ENCODE measurements at places on chromosomes 13 and 19.
A peak's percentile ranks its signal among the peaks of the same experiment; 100 is the strongest.

DNA sequence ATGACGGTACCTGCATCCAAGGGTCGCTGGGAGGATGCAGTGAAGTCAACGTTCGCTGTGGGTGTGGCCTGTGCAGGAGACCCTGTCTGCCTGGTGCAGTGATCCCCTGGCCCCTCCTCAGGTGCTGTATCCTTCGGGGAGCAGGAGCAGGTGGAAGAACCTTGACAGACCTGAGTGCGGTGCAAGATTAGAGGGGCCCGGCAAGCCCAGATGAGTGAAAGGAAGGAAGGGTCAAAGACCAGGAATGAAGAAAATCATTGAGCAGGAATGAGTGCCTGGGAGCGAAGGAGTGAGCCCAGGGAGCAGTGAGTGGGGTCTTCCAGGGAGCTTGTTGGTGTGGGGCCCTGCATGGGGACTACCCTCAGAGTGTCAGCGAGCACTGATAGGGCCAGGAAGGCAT, 12.7 kb downstream of the B3GNT8 start:
- no peak for DNase-seq

DNA sequence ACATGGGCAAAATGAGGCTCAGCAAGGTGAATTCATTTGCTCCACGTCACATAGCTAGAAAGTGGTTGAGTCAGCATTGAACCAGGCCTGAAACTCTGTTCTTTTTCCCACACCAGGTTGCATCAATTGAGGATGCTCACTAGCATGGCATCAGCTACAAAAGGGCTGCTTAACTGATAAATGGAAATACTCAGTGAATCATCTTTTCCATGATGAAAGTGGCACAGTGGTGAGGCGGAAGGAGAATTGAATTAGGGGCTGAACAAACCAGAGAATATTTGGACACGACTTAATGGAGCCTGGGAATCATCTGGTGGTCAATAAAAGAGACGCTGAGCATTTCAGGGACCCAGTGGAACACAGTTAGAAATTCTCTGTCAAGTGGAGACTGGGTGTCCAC, 320.1 kb upstream of the MAB21L1 start:
- DNase-seq: no peak

DNA sequence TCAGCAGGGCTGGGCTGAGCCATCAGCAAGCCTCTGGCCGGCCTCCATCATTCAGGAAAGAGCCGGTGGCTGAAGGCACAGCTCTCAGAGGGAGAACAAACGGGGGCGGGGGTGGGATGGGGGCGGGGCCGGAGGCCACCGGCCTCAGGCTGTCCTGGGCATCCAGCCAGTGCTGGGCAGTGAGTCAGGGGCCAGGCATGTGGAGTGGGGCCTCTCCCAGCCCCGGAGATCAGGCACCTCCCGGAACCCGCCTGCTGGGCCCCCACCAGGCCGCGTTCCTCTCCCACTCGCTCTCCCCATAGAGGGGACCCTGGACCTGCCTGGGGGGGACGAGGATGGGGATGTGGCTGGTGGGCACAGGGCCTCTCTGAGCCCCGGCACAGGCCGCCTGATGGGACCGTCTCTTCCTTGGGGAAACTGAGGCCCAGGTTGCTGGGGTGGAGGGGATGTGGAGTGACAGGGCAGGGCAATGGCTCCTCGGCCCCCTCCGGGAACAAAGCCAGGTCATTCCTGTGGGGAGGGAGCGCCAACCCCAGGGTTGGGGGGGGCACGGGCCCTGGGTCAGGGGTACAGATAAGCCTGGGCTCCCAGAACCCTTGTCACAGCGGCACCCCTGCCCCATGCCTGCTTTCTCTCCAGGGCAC, 12.9 kb downstream of the SPC24 start:
- DNase-seq: peak; percentile 95

DNA sequence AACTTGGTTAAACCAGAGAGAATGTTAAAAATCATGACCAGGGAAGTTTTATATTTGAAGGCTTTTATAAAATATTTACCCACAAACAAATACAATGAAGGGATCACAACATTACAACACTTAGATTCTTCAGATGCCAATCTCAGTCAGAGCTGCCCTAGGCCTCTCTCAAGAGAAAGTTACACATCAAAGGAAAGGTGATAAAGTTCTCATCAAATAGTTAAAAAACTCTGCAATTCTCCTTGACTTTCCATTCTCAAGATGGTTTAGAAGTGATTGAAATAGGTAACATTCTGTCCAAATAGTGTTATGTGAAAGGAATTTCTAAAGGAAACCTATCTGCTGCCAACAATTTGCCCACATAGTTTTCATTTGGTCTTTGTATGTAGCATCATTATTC, 1115.2 kb upstream of the MIR17HG start:
- no peak for DNase-seq

GRCh38 chr19:8251025-8251472, 41.9 kb downstream of the CERS4 start:
- DNase-seq: no peak

DNA sequence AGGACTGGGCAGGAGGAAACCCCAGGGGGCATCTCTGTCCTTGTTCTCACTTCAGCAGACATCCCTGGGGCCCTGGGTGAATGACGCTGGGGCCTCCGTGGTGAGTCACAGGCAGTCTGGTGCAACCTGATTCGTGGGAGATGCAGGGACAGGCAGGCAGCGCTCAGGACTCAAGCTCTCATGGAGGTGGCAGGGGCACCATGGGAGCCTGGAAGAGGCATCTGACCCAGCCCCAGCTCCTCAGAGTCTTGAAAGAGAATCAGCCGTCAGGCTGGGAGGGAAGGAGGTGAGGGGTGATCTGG, 14.0 kb upstream of the PTOV1 start:
- DNase-seq: no peak

DNA sequence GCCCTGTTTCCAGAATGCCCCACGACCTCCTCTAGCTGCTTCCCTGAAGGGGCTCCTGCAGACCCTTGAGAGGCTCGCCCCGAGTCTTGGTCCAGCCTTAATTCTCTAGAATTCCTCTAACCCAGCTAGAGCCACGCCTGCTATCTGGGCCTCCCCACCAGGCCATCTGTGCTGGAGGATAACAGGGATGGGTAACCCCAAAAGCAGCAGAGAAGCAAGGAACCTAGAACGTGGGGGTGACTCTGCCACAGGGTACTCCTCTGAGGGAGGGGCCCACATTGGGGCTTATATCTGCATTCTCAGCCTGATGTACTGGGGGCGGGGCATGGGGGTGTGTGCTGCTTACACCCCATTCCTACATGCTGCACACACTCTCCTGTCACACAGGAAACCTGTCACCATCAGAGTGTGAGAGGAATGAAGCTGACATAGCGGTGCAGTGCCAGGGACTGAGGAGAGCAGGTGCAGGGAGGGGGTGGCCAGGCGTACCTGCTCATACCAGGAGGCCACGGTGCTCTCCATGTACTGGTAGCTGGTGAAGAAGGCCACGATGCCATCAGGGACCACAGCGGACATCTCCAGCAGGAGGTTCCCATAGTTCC, 13.8 kb downstream of the KLC3 start:
- DNase-seq: no peak

GRCh38 chr13:20492641-20493040, 33.0 kb downstream of the CRYL1 start:
- peak; percentile 11 for DNase-seq

DNA sequence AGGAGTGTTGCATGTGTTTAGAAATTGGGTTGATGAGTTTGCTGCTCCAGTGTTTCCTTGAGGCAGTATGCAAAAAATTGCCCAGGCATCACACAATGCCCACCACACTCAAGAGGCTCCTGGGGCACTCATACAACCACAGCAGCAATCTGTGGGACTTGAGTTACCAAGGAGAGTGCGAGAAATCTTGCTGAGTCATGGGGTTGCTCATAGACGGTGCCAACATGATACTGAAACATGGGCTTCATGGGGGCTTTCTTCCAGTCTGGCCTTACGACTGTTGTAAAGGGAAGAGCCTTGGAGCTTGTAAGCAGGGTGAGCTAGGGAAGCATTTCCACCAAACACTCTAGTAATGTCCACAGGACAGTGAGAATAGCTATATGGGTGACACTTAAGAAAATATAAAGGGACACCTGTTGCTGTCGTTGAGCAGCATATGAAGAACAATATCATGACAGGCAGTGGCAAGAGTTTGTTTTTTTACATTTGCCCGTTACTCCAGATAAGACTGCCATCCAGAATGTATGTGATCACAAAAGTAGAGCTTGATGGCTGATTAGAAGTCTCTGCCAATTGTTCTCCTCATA, 1237.4 kb downstream of the UQCRFS1 start:
- DNase-seq: no peak

- DNase-seq: no peak
Observed at GRCh38 chr19:30083125-30083681, 141.2 kb downstream of the URI1 start.

DNA sequence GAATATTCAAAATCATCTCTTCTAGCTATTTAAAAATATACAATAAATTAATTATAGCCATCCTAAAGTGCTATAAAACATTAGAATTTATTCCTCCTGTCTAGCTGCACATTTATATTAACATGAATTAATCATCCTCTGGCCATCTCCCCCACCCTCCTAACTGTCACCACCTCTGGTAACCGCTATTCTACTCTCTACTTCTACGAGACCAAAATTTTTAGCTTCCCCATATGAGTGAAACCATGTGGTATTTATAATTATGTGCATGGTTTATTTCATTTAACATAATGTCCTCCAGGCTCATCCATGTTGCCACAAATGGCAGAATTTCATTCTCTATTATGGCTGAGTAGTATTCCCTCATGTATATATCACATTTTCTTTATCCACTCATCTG, 265.2 kb downstream of the COG6 start:
- no peak for DNase-seq

GRCh38 chr13:29993716-29994488, 143.5 kb upstream of the UBL3 start:
- peak; percentile 88 for DNase-seq

GRCh38 chr19:32498648-32499200, 82.3 kb upstream of the PDCD5 start:
- peak; percentile 15 for DNase-seq

GRCh38 chr13:36919833-36920615, at the start of gene SMAD9:
Gene SMAD9 (minus strand): TSS chr13:36920238. CDS start chr13:36879689, 40,549 bp downstream.
- peak; percentile 28 for DNase-seq

DNA sequence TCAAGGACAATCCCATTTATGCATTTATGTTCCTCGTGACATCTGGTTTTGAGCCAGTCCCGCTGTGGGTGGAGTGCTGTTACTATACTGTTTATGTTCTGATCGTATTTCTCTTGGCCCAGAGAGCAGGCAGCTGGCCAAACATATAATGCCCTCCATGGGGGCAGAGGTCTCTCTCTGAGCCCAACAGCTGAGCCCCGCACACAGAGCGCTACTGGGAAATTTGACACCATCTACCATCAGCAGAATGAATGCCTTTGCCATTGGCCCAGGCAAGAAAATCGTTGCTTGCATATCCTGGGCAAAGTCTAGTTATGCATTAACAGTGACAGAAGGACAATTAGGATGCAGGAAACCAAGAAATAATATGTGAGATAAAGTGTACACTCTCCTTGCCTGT, 126.8 kb upstream of the CACNA1A start:
- peak; percentile 80 for DNase-seq

GRCh38 chr19:45443462-45444317, 20.0 kb upstream of the ERCC1 start:
- peak; percentile 96 for DNase-seq

- DNase-seq: no peak
Observed at GRCh38 chr13:100513987-100514670, 74.5 kb downstream of the GGACT start.

GRCh38 chr13:41931337-41931736, 29.6 kb downstream of the VWA8 start:
- peak; percentile 14 for DNase-seq

GRCh38 chr19:35013820-35014754, 14.0 kb downstream of the GRAMD1A start:
- DNase-seq: no peak

DNA sequence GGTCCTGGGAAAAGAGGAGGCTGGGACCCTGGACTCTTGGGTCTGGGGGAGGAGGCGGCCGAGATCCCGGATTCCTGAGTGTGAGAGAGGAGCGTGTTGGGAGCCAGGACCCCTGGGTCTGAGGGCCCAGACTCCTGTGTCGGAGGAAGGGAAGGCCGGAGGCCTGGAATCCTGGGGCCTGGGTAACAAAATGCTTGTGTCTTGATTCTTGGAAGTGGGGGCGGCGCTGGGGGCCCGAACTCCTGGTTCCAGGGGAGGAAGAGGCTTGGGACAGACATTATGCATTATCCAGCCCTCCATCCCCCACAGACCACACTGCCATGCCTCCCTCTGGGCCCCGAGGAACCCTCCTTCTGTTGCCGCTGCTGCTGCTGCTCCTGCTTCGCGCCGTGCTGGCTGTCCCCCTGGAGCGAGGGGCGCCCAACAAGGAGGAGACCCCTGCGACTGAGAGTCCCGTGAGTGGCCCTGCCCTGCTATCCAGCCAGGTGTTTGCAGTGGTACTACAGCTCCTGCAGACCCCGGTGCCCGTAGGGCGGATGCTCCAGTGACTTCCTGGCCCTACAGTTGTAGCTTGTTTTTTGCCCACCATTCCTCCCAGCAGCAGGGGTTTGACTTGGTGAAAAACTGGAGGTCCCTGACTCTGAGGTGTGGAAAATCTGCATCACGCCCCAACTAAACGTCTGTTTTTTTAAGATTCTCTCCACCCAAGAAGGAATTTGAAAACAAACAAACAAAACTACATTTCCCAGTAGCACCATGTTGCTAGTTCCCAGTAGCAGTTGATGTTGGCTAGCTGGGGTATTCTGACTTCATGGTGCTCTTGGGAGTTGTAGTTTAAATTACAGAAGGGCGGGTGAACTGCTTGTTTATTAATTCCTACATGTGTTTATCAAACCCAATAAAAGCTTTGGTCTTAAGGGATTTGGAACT, 630 bp downstream of the NUCB1 start:
- DNase-seq: peak; percentile 48

GRCh38 chr19:38614289-38614688, 3.5 kb downstream of the MAP4K1 start:
- no peak for DNase-seq

- no peak for DNase-seq
Observed at GRCh38 chr13:73960474-73960873, 173.7 kb downstream of the KLF12 start.

GRCh38 chr13:103276775-103277498, 210.7 kb upstream of the SLC10A2 start:
- DNase-seq: no peak

GRCh38 chr19:55544776-55545439, 435 bp downstream of the SBK3 start:
- DNase-seq: peak; percentile 38

DNA sequence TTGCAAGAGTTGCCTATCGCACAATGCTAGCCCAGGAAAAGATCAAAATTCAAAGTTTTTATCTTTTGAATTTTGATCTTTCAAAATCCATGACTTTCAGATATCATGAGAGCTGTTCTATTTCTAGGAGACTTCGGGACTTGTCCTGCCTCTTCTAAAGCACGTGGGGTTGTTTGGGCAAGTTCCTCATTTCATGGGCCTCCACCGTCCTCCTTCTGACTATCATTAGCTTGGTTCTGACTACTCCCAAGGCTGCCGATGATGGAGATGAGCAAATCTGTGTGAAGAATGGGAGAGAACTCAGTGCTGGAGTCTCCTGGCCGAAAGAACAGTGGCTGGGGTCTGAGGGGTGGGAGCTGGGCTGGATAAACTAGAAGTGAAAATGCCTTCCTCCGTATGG, 86.5 kb downstream of the COL4A1 start:
- DNase-seq: no peak

GRCh38 chr19:54331626-54332025, 7.3 kb downstream of the LILRA4 start:
- DNase-seq: no peak

- no peak for DNase-seq
Observed at GRCh38 chr13:82076496-82076895, 1735.6 kb upstream of the SPRY2 start.

Data from RPMI7951 (cell line).